Tracheal epithelial cell (primary cell): ENCODE measurements at places on chromosomes 13 and 19. TPM values are rescaled to one million over a fixed set of nuclear protein-coding genes. Genes with fewer than 3 reads are reported as not detected.

C2CD4C gene
- 0.48 and 1.7 TPM in 2 replicates for total RNA-seq

CRYL1 gene
- 19.6 and 27.2 TPM in 2 replicates for total RNA-seq

POGLUT2 gene
- 5.1 TPM in 2 replicates for total RNA-seq

C1QTNF9 gene
- total RNA-seq = not detected in 2 replicates

GAPDHS gene
- not detected in 2 replicates for total RNA-seq

PCDH8 gene
- total RNA-seq = under 0.01 TPM in 1 of 2 replicates, not detected in the other

ZBTB7A gene
- 34.5 and 35.9 TPM in 2 replicates for total RNA-seq
